ENCODE measurements at places on chromosomes 7 and 10. TPM values are rescaled to one million over a fixed set of nuclear protein-coding genes. Genes with fewer than 3 reads are reported as not detected.

The SCIN gene
- 5.1 TPM for total RNA-seq

DNA sequence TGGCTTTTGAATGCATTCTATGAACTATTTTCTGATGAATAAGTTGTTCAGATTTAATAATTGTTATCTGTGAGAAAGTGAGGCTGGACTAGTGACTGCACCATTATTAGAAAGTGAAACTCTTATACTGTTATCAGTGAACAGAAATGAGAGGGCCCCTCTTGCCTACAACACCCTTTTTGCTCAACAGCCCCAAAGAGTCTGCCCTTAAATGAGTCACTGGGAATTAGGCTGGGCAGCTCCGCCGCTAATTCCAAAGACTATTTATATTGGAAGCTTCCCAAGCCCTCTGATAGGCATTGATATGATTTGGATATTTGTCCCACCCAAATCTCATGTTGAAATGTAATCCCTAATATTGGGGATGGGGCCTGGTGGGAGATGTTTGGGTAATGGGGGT lies 7.0 kb upstream of the CYP2C18 start:
- H3K27ac ChIP-seq = no peak overlapping the region
- H3K27me3 ChIP-seq = no peaks in the 10 kb centered on the region
- H3K4me1 ChIP-seq = no peaks in the 10 kb centered on the region
- H3K36me3 ChIP-seq = no peaks in the 10 kb centered on the region
- DNase-seq = no peak

GRCh38 chr10:129131457-129132132 lies 335.4 kb upstream of the MGMT start:
- DNase-seq = no peak
- no peak overlapping the region for H3K4me3 ChIP-seq
- H3K27ac ChIP-seq = no peak overlapping the region
- H3K4me1 ChIP-seq = no peaks in the 10 kb centered on the region
- no peaks in the 10 kb centered on the region for H3K27me3 ChIP-seq

DNA sequence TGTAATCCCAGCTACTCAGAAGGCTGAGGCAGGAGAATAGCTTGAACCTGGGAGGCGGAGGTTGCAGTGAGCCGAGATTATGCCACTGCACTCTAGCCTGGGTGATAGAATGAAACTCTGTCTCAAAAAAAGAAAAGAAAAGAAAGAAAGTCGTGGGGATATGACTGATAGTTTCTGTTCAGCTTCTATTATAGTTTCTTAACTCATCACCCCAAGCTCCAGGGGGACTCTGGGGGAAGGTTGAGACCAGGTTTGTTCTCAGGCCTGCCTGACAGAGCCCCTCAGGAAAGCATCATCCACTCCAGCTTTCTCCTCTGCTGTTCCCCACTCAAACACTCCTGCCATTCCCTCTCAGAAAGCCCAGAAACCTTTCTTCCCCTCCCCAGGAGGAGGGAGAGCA lies 542.4 kb upstream of the GALNT17 start:
- H3K4me1 ChIP-seq = peaks cover 3% of the 10 kb centered on the region
- no peak overlapping the region for H3K4me3 ChIP-seq
- no peak overlapping the region for H3K27ac ChIP-seq
- H3K36me3 ChIP-seq = no peaks in the 10 kb centered on the region
- no peaks in the 10 kb centered on the region for H3K27me3 ChIP-seq

DNA sequence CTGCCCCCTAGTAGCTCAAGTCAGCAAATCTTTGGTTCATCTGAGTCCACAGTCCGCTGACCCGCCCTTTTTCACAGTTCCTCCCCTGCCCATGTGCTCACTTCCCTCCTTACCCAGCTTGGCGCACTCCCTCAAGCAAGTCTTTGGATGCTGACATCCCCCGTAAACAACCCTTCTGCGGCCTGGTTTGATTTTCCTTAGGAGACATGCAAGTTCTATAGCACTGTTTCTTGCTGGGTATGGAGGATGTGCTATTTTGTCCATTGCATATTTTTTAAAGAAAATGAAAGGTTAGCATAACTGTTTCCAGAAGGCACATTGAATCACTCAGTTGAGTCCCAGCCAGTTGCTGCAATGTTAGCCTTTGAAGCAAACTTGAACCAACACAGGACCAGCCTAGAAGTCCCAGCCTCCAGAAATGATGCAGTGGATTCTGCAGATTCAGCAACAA lies 38.2 kb downstream of the HTRA1 start:
- no peaks in the 10 kb centered on the region for H3K36me3 ChIP-seq
- no peak overlapping the region for H3K27ac ChIP-seq
- DNase-seq = no peak
- H3K4me1 ChIP-seq = peaks cover 19% of the 10 kb centered on the region
- H3K4me3 ChIP-seq = no peak overlapping the region

- H3K27ac ChIP-seq = no peak overlapping the region
- H3K4me1 ChIP-seq = no peaks in the 10 kb centered on the region
- no peaks in the 10 kb centered on the region for H3K36me3 ChIP-seq
Observed at GRCh38 chr7:7324698-7325097, 142.4 kb downstream of the C1GALT1 start.
